Tongue (tissue), 3 donors: ENCODE measurements at places on chromosomes 4 and X. TPM values are rescaled to one million over a fixed set of nuclear protein-coding genes. Genes with fewer than 3 reads are reported as not detected.

DNA sequence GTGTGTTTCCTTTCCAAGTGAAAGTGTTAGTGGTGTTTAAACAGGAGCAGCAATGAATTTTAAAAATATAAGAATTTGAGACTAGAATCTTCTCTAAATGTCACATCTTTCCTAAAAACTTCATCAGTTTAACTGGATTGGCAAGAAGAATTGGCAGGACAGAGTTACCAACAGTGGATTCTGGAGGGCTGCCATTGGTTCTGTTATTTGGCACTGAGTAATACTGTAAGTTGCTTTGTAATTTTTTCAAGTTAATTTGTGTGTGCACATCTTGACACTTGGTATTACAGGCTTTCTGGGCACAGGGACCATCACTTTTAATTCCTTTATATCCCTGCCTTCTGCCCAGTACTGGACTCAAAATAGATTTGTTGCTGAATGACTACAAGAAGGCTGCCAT lies 4.5 kb upstream of the GPRIN3 start:
- peak; percentile 24 for DNase-seq

- no peak for DNase-seq
These were observed 237.6 kb downstream of the AFAP1 start for GRCh38 chr4:7701866-7702649.

CXCL3 gene
- 1.4 TPM for total RNA-seq

DNA sequence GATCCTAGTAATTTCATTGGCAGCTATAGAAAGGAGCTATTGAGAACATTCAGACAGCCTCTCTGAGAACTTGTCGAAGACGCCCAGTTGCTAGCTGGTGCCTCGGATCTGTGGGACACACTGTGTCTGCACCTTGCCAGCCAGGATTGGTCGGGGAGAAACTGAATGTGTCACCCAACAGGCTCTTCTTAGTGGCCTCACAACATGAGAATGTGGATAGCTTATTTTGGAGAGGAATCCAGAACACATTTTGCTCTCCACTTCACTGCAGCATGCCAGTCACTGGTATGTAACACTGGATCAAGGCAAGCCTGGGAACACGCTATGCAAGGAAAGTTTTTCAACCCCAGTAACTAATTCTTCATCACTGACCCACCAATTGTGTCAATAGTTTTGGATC lies 89.5 kb upstream of the TRPC3 start:
- no peak for DNase-seq

GRCh38 chrX:44918722-44919121 lies 45.7 kb downstream of the KDM6A start:
- no peak for DNase-seq

- no peak for DNase-seq
These were observed 17.5 kb downstream of the STX18 start for GRCh38 chr4:4524364-4524763.

- DNase-seq = peak; percentile 26
These were observed 61.7 kb downstream of the HADH start for GRCh38 chr4:108051343-108051742.
